Body of pancreas (tissue), 4 donors: ENCODE measurements at places on chromosomes 2 and 18. TPM values are rescaled to one million over a fixed set of nuclear protein-coding genes. Genes with fewer than 3 reads are reported as not detected.

GPBAR1 gene
- total RNA-seq = 3.1 TPM

ELOA2 gene
- total RNA-seq = not detected

DNA sequence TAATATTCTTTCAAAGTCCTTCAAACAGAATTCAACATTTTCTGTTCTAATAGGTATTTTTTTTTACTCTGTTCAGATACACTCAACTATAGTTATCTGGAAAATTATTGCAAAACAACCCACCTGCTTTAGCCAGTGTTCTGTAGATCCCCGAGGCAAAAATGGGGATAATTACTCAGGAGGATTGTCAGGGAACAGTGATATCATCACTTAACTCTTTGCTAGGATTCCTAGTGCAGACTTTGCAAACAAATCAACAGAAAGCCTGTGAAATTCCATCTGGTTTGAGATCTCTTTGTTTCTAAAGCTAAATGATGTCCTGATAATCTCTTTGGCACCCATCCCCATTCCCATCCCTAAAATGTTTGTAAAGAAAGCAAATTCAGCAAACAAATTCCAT is 413.6 kb upstream of the MEIS1 start:
- no peak for DNase-seq

DNA sequence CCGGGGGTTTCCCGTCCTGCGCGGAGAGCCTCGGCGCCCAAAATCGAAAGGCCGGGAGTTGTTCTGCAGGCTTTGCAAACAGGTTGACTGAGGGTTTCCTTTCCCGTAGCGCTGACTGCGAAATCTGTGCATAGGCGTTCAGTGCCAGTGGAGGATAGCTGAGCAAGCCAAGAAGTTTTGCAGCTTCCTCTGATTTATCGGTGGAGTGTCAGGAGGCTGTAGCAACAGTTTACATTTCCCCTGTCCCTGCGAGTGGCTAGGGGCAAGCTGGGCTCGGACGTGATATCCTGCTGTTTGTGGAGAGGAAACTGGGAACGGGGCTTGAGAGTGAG is 694 bp downstream of the THSD7B start:
- DNase-seq = no peak

DNA sequence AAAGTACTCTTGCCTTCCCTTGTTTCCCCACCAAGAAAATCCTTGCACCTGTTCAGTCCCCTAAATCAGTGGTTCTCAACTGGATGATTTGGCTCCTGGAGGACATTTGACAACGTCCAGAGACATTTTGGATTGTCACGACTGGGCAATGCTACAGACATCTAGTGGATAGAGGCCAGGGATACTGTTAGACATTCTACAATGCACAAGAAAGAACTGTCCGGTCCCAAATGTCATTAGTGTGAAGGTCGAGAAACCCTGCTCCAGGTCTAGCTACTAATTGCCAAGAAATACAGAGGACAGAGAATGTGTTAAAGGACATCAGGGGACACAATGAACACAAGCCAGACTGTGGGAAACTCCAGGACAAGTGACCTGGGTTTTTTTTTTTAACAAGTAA is 60.0 kb downstream of the LRP2 start:
- DNase-seq = no peak

GDF7 gene
- 2.0 TPM for total RNA-seq

DCC gene
- not detected for total RNA-seq

DNA sequence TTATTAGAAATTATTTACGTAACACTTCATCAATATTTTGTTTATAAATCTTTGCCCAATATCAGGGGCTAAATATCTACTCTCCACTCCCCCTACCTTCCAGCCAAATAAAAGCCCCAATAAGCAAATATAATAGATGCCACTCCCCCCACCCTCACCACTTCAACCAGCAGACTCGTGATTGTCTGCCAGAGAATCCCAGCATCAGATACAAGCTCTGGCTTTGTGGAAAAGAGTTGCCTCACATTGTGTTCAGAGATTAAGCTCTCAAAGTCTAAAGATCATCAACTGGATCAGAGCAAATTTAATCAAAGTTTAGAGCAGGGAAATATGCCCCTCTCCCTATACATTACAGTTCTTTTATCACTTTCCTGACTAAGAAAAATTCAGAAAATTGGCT is 39.5 kb downstream of the AOX1 start:
- no peak for DNase-seq

SDC1 gene
- total RNA-seq = 24.7 TPM

PSD4 gene
- 40.5 TPM for total RNA-seq

GRCh38 chr2:225598897-225599296 is 199.4 kb downstream of the NYAP2 start:
- DNase-seq = no peak

DNA sequence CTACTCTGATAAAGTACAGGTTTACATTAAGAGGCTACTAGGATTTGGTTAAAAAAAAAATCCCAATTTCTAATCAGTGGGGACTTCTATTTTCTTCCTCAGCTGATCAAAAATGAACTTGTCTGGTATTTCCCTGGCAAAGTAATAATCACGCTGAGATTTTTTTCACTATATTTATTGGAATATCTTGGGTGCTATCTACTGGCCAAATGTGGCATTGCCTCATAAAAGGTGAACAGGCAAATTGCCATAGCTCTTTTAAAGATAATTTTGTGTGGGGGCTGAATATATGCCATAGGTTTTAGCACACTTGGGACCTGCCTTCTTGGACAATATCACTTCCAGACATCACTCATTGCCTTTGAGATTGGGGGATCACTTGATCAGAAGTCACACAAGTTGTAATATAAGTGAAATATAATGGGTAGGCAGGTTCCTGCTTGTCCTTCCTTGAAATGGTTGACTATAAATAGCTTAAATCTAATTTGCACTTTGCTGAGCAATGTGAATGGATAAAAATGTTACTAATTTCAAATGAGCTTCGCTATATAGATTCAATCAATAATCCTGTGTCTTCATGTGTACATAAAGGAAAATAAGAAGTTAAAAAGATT is 7.0 kb upstream of the NXPH2 start:
- no peak for DNase-seq

DNA sequence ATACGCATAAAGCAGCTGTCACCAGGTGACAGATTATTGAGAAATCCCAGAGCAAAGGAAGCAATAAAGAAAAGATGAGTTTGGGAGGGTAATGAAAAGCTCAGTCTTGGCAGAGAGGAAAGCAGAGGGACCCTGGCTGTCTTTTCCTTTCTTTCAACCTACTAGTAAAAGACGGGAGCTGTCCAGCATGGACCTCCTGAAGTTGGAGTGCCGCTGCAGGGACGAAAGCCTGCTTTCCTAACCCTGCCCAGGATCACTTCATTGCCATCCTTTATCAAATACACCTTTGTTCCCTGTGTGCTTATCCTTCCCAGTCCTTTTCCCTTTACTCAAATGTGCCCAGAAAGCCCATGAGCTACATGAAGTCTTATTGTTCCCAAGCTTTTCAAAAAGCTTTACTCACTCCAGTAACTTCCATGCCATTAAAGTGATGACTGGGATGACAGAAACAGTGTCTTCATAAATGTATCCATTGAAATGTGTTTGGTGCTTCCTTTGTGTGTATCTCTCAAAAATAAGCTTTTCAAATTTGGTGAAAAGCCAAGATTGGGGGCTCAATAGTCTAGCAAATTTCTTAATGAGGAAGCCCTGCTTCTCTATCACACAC is 3.7 kb upstream of the SPR start:
- DNase-seq = no peak

GRCh38 chr2:172639823-172640222 is 83.9 kb downstream of the PDK1 start:
- DNase-seq = no peak
